ENCODE measurements at places on chromosomes 7 and 10.

DNA sequence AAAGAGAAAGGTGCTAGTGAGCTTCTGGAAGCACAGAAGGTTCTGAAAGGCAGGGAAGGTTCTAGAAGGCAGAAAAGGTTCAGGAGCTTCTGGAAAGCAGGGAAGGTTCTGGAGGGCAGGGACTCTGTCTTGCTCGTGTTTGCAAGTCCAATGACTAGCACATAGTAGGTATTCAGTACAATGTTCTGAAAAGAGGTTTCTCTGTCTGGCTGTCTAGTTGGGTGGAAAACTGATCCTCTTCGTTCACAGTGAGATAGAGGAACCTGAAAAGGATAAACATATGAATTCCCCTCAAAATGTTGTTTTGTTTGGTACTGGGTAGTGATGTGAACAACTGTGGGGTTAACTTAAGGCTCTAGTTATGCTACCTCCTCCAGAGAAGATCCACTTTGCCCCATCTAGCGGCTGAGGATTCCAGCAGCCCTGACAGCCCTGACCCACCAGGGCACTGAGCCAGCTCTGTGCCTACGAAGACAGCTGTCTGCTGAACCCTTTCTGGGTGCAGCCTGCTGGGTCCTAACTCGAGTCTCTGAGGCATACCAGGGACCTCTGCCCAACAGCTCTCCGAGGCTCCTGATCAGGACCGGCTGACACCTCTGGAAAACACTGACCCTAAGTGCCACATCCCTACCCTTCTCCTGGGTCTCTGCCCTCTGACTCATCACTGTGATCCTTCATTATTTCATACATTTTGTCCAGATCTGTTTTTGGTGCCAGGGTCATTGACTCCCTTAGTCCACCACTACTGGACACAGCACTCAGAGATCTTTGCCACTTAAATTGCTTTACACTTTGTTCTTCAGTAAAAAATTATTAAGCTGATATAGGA is 15.4 kb downstream of the PTPRN2 start:
- no peak for DNase-seq

- DNase-seq: no peak
Observed at GRCh38 chr7:129907122-129907736, 45.5 kb downstream of the UBE2H start.

DNA sequence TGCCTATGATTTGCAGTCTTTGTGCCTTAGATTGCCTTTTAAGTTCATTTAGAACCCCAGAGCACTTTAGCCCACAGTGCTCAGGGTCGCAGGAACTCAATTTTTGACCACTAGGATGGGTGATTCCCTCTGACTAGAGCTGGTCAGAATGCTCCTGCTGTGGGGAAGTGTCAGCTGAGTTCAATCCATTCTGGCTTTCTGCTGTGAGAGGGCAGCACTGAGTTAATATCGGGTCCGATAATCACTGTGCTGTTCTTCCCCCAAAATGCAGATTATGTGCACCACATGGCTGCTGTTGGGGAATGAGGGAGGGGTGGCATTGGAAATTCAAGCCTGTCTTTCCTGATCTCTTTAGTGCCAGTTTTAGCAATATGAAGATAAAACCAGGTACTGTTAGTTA is 886.4 kb downstream of the DNAJB9 start:
- DNase-seq: no peak

- no peak for DNase-seq
Observed at GRCh38 chr7:121305109-121305508, 23.7 kb upstream of the WNT16 start.

- DNase-seq: no peak
Observed at GRCh38 chr7:12766416-12766815, 79.0 kb downstream of the ARL4A start.

GRCh38 chr10:122884166-122884565 is 4.8 kb upstream of the FAM24B start:
- DNase-seq: no peak

GRCh38 chr7:95794917-95795515 is 22.7 kb downstream of the DYNC1I1 start:
- DNase-seq: no peak

GRCh38 chr10:35007858-35008301 is 82.3 kb downstream of the CUL2 start:
- no peak for DNase-seq

DNA sequence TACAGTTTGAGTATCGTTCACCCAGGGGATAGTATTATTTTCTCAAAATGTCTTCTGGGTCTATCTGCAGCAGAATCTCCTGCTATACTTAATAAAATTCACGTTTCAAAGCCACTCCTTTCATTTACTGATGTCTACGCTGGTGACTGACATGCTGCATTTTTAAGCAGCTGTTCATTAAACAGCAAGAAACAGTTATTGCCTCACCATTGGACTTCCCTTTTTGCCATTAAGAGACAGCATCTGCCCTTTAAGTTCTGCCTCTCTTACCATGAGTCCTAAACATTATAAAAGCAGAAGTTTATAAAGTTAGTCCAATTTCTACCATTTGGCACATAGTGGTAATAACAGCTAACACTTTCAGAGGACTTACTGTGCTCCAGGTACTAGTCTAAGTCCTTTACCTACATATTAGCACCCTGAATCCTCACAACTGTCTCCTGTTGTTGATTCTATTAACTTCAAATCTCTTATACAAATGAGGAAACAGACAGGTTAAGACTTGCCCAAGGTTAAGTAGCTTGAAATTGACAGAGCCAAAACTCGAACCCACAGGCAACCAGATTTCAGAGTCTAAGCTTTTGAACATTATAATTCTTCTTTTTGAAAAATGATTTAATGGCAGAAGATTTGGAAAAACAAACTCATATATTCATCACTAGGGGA is 169.5 kb downstream of the SNX13 start:
- no peak for DNase-seq

DNA sequence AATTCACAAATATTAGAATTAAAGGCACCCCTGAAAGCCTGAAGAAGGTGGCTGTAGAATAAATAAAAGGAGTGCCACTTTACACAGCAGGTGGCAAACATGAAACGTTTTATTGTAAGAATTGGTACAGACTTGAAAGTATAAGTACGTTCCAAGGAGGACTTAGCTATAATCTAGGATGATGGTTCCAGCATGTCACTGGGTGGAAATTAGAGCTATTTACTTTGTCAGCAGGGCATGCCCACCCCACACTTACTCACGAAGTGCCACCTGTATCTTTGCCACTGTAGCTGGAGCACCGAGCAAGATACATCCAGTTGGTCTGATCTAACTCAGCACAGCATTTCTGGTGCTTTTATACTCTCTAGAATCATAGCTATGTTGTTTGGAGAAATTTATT is 97.8 kb downstream of the GRM8 start:
- DNase-seq: no peak

- no peak for DNase-seq
Observed at GRCh38 chr7:223118-223800, 30.9 kb downstream of the FAM20C start.

- no peak for DNase-seq
Observed at GRCh38 chr10:30577048-30577447, 52.5 kb downstream of the LYZL2 start.

DNA sequence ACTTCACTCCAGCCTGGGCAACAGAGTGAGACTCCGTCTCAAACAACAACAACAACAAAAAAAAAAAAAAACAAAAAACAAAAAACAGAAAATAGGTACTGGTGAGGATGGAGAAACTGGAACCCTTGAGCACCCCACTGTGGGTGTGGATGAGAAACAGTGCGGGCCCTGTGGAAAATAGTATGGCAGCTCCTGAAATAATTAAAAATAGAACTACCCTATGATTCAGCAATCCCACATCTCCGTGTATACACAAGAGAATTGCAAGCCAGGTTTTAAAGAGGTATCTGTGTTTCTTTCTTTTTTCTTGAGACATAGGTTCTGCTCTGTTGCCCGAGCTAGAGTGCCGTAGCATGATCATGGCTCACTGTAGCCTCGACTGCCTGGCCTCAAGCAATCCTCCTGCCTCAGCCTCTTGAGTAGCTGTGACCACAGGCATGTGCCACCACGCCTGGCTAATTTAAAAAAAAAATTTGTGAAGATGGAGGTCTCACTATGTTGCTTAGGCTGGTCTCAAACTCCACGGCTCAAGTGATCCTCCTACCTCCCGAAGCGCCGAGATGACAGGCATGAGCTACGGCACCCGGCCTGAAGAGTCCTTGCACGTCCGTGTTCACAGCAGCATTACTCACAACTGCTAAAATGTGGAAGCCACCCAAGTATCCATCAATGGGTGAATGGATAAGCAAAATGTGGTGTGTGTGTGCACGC is 39.5 kb downstream of the EBF3 start:
- DNase-seq: no peak
